Kasumi-1 (cell line): ENCODE measurements at places on chromosomes 1 and 21.

DNA sequence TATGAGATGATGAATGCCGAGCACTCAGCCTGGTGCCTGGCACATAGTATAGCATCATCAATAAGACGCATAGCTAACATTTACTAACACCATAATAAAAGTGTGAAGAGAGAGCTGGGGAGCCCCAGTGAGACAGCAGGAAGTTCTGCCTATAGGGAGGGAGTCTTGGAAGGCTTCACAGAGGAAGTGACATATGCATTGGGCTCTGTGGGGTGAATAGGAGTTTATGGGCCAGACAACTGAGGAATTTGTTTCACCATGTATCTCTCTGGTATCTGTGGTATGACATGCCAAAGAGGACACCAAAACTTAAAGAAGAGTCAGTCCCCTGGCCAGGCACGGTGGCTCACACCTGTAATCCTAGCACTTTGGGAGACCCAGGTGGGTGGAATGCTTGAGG is 118.3 kb upstream of the TMEM51 start:
- DNase-seq: no peak

- DNase-seq: no peak
These were observed 13.2 kb downstream of the S100A7A start for GRCh38 chr1:153429266-153430165.

GRCh38 chr1:167752219-167752985 is 30.6 kb downstream of the MPZL1 start:
- no peak for DNase-seq

DNA sequence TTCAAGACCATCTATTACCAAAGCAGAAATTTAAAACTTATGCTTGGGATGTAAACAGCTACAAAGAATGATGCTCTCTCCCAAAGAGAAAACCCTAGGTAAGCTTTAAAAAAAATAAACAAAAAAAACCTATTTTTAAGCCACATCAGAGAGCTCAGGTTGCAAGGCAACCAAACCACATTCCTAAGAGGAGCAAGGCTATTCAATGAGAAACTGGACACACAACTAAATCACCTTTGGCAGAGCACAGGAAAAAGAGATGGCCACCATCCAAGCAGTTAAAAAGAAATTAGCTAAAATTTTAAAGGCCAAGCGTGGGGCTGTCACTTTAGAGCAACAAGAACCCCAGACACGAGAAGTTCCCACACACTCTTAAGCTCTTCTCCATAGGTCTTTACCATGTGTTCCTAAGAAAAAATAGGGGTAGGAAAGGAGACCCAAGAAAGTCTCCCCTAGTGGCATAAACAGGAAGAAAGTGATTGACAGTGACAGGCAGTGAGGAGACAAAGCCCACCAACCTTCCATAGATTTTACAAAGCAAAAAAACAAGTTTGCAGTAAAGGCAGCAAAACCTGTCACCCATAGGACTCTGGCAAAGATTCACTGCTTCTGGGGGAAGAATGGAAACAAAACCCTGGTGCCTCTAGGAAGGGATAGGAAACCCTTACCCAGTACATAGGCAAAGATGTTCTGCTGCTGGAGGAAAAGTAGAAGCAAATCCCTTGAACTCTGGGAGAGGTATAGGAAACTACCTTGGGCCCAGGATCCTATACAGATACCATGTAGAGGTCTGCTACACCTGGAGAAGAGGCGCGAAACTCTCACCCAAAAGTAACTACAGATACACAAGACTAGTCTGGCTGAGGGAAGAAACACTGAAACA is 68.5 kb downstream of the FOXJ3 start:
- DNase-seq: no peak

- no peak for DNase-seq
These were observed 1.1 kb downstream of the HOOK1 start for GRCh38 chr1:59815892-59816291.

DNA sequence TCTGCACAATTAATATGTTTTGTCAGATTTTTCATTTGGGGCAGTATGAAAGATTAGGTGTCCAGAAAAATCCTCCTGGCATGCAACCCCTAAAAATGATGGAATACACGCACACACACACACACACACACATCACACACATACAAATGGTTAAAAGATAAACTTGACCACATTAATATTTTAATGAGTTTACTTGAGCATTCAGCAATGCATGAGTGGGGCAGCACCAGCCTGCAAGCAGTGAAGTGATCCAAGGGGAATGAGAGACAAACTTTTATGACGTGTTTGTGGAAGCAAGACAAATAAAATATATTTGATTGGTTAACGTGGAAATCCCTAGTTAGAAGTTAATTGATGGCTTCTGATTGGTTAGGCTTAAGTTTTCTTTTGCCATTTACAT is 29.1 kb upstream of the SOAT1 start:
- no peak for DNase-seq

DNA sequence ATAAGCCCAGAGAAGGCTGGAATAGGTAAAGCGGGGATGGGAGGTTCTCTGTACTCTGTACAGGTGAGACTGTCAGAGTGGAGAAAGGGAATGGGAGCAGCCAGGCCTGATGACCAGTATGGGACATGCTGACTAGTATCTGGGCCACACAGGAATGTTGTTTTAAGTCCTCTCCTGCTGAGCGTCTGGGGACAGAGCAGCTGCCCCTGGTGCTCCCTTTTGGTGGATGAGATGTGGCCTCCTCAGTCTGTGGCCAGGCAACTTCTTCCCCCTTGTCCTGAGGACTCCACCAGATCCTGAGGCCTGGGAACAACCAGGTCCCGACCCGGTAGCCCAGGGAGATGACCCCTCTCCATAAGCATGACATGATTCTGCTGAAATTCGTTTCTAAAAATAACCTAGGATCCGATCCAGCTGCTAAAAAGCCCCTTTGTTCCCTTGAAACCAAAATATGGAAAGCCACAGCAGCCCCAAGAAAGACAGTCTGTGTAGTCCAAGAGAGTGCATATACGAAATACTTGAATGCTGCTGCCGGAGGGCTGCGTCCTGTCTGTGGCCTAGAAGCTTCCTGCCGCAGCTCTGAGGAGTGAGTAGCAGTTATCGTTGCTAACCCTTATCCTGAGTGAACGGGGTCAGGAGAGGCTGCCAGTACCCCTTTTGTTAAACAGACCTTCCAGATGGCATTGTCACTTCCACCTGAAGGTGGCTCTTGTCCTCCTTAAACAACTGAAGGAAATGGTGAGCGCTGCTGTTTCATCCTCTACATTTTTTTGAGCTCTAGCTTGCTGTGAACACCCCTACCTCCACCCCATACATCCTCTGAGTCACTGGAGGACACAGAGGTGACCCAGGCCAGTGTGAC is 47.1 kb downstream of the ATP2B4 start:
- DNase-seq: peak; percentile 100

GRCh38 chr21:37744551-37744950 is 171.7 kb downstream of the KCNJ6 start:
- no peak for DNase-seq

- no peak for DNase-seq
These were observed 173.7 kb upstream of the C1orf105 start for GRCh38 chr1:172246521-172247390.

- DNase-seq: no peak
These were observed 5.0 kb upstream of the KRTAP12-1 start for GRCh38 chr21:44686843-44687561.

DNA sequence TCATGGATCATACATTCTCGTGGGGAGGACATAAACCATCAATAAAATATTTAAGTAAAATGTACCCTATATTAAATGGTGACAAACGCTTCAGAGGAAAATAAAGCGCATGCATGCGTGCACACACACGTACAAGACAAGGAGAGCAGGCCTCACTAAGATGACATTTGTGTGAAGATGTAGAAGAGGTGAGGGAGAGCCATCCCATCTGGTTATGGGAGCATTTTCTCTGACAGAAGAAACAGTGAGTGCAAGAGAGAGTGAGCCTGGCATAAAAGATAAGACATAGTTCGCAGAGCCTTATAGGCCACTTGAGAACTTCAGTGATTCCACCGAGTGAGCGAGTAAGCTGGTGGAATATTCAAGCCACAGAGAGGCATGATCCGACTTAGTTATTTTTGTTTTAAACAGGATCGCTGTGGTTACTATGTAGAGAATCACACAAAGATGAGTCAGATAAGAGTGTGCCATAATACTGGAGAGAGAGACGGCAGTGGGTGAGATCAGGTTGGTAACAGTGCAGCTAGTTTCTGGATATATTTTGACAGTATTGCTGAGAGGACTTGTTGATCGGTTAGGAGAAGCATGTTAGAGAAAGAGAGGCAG is 624.2 kb downstream of the PLPP3 start:
- no peak for DNase-seq

GRCh38 chr1:39381839-39382238 is 109.6 kb upstream of the BMP8A start:
- DNase-seq: no peak

GRCh38 chr1:77424236-77424635 is 142.4 kb downstream of the AK5 start:
- no peak for DNase-seq

DNA sequence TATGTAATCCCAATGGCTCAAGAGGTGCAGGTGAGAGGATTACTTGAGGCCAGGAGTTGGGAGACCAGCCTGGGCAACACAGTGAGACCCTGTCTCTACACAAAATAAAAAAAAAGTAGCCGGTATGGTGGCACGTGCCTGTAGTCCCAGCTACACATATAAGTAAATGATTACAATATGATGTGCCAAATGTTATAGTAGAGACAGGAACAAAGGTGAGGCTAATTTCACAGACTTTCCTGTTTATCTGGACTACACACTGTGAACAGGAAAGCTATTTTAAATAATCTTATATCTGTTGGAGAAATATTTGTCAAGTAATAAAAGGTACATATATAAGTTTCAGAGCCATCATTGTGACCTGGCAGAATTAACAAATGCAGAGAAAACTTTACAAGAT is 77.7 kb downstream of the UROD start:
- no peak for DNase-seq
